NCI-H1092 treated with DMSO at 0.1 percent for 48 hours (cell line): ENCODE measurements at places on chromosomes 6 and 20.

DNA sequence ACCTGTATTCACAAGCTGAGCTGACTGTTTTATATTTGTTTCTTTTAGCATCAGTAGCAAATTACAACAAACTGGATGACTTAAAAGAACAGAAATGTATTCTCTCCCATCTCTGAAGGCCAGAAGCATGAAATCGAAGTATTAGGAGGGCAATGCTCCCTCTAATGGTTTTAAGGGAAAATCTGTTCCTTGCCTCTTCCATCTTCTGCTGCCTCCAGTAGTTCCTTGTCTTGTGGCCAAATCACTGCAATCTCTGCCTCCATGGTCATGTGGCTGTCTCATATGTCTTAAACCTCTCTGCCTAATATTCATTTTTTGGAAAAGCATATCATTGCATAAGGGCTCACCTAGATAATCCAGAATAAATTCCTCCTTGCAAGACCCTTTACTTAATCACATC is 25.2 kb upstream of the ASCC3 start:
- DNase-seq, result no peak

- DNase-seq, result no peak
These were observed 270.5 kb downstream of the NRN1 start for GRCh38 chr6:5736016-5736738.

- no peak for DNase-seq
These were observed 85.2 kb upstream of the MYL9 start for GRCh38 chr20:36455972-36456625.

GRCh38 chr6:135909737-135910387 is 58.4 kb downstream of the PDE7B start:
- DNase-seq, result peak; percentile 64

GRCh38 chr6:148776321-148777308 is 29.8 kb downstream of the UST start:
- no peak for DNase-seq

DNA sequence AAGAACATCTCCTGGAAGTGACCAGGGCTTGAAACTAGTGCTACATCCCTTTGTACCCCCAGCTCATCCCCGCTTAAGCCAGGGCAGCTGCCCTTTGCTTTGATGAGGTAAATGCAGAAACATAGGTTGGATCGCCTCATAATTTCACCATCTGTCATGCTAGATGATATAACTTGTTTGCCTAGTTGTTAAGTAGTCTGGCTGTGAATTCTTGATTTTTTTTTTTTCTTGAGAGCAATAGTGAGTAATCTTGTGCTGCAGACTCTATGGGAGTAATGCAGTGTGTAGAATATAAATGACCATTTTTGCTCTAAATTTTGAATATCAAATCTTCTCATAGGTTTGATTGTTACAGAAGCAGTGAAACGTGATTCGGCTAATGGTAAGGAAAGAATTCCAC is 4.1 kb downstream of the TRDN start:
- DNase-seq, result no peak

- no peak for DNase-seq
These were observed 40.8 kb downstream of the ZFAND3 start for GRCh38 chr6:37860226-37860839.

GRCh38 chr6:29631209-29631810 is 1.7 kb downstream of the GABBR1 start:
- DNase-seq, result no peak

DNA sequence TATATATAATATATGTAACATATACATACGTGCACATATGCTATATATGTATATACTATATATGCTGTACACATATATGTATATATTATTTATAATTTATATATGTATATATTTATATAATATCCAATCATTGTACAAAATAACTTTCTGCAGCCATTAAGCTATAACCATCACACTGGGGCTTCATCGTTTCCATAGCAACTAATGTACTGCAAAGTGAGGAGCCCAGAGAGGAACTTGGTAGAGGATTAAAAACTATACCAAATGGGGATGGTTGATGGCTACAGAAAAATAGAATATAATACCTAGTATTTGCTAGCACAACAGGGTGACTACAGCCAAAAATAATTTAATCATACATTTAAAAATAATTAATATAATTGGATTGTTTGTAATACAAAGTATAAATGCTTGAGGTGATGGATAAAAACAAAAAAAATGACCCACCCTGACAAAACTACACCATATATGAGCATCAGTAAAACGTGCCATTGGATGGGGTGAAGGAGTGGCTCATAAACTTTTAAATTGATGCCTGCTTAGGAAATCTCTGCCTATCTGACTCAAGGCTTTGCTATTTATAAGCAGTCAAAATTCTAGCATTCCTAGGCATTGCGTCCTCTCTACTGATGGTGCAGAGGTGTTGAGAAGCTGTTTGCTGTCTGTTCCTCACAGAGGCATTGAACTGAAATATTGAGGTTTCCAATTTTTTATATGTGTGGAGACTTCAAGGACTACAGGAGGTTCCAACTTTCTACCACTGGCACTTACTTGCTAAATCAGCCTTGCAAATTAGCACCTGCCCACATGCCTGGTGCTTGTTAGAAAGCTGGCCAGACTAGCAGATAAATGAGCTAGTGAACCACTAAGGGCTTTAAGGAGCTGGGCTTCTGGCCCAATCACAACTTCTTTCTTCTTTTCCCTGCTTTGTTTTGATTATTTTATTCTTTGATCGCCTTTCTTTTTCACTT is 190.1 kb downstream of the SCP2D1 start:
- DNase-seq, result no peak

DNA sequence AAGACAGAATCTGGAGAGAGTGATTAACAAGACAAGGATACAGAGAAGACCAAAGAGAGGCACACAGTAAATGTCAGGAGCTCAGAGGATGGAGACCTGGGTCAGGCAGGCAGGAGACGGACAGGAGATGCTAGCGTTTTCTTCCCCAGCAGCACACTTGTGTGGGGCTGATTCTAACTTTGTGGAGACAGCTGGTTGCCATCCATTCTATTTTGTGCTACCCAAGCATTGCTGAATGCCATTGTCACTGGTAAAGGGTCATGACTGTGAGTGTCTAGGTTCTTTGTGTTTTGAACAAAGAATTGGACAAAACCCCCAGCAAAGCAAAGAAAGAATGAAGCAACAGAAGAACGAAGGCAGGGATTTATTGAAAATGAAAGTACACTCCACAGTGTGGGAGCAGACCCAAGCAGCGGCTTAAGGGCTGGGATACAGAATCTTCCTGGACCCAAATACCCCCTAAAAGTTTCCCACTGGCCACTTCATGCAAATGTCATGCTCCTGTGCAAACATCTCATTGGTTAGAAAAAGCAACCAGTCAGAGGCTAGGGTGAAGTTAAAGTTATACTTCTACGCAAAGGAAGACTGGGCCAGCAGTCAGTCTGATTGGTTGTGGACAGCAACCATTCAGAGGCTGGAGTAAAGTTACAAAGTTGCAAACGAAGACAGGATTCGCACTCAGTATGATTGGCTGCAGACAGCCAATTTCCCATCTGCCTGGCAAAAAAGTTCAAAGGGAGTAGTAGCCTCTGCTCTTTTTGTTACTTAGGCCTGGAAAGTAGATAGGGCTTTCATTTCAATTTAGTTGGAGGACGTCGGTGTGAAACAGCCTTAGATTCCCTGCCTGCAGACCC is 17.5 kb downstream of the PTK7 start:
- DNase-seq, result no peak

GRCh38 chr20:35523298-35523888 is 6.1 kb downstream of the C20orf173 start:
- no peak for DNase-seq

DNA sequence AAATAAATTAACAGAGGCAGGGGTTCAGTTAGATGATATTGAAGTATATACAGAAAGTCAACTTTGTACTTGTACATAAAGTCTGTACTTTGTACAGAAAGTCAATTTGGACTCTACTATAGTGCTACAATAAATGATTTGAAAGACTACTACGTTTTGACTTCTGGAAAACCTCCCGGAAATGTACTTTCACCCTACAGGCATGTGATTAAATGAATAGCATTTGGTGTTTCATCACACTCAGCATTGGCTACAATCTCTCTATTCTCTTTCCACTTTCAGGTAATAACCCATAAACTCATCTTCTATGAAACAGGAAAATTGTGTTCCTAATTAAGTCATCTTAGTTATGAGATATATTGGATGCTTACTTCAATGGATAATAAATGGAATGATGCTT is 25.6 kb upstream of the MC3R start:
- no peak for DNase-seq

DNA sequence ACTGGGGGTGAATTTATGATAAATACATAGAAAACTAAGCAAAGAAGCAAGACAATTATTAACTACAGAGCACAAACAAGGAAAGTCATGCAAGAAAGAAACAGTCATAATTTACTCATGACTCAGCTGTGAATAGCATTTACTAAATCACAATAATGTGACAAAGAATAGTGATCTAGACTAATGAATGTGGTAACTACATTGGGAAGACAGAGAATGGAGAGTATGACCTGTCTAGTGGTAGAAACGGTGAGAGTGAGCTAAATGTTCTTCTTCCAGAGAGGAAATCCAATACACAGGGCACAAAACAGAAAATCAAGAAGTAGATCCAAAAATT is 153.5 kb upstream of the DST start:
- DNase-seq, result no peak

DNA sequence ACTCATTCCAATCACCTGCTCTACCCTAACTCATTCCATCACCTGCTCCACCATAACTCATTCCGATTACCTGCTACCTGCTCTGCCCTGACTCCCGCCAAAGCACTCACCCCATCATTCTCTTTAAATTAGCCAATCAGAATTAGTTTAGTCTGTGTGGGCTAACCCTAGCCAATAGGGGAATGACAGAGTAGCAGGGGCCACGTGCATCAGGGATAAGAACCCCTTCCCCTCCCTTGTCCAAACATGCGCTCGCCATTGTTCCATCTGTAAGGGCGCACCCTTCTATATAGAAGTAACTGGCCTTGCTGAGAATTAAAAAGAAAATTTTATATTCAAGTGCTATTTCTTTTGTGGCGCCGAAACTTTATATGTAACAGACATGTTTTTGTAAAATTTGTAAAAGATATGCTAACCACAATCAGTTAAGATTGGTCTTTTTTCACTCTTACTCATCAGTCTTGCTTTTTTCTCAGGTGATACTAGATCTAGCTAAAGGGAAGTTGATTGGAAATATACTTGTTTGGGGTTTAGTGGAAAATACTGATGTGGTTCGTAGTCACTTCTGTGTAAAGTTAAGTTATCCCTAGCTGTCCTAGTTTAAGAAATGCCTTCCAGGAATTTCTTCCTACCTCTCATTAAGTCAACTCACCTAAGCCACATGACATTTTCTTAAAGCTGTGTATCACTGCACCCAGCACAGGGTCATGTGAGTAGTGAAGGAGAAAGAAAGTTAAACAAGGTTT is 16.5 kb downstream of the RTN4IP1 start:
- DNase-seq, result no peak

- no peak for DNase-seq
These were observed 123.1 kb downstream of the RNGTT start for GRCh38 chr6:88840289-88840688.

DNA sequence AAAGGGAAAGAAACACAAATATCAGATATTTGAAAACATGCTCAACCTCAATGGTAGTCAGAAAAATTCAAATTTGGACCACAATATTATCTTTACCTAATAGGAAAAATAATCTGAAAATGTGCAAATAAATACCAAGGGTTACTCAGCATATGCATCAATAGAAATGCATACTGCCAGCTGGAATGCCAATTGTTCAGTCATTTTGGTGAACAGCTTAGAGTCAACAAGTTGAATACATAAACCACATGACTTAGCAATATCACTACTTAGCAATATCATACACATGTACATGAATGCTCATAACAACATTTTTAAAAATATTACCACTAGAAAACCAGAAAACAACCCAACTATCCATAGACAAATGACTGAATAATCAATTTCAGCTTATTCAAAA is 212.7 kb downstream of the PTPRK start:
- no peak for DNase-seq

- DNase-seq, result no peak
These were observed 68.6 kb upstream of the FYN start for GRCh38 chr6:111941686-111942330.

GRCh38 chr20:11716239-11716944 is 201.3 kb upstream of the BTBD3 start:
- DNase-seq, result peak; percentile 26

- DNase-seq, result no peak
These were observed 146.2 kb downstream of the FAM83B start for GRCh38 chr6:54992789-54993188.

GRCh38 chr20:37777012-37777950 is 83.5 kb downstream of the CTNNBL1 start:
- DNase-seq, result peak; percentile 45

DNA sequence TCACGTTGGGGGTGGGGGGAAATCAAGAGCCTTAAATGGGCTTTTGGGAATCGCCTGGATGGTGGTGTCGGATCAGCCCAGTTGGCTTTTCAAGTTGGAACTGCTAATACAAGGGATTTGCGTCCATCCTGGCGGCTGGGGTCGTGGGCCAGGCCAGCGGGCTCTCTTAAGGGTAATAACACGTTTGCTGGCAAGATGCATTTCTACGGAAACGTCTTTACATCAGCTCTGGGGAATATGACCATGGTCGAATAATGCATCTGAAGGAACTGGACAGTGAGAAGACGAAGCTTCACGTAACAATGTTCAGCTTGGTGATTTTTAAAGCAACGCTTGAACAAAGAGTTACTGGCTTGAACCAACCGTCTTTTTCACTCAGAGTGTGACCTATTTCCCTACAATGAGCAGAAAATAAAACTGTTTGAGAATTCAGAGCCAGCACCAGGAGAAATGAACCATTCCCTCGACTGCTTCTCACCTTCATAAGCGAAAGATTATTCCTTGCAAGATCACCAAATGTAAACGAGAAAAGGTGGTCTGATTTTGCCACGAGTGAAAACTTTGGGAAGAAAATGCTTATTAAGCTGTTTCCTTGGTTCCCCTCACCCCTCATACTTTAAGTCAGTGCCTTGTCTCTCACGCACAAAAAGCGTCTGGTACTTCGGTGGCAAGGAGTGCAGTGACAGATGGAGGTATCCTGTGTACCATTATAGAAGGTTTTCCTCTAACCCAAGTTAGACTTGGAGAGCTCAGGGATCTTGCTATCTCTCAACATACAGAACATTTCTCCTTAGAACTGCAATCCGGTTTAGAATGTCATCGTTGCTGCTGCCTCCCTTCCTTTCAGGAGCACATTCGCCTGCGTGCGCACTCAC is 1.4 kb upstream of the MARCKS start:
- DNase-seq, result peak; percentile 71

- no peak for DNase-seq
These were observed 249.8 kb upstream of the PMEPA1 start for GRCh38 chr20:57959589-57959988.

GRCh38 chr6:2184700-2185455 is 60.5 kb downstream of the GMDS start:
- DNase-seq, result no peak

DNA sequence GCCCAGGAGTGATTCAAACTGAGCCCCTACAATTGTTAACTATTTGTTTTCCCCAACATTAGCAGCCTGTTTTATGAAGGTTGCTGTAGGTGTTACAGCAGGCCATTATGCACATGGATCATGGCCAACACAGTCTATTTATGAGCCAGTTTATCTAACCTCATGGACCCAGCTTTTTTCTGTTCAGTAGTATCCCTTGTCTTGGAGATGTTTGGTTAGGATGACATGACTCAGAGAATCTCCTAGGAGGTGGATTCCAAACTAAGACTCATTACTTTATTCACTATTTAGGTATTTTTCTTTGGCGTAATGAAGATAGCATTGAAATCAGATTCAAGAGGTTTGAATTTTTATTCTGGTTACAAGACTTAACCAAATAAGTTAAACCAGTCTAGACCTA is 62.8 kb upstream of the TFB1M start:
- no peak for DNase-seq
